NCI-H2171 (cell line): ENCODE measurements at places on chromosomes 11 and 22.
A peak's percentile ranks its signal among the peaks of the same experiment; 100 is the strongest.

DNA sequence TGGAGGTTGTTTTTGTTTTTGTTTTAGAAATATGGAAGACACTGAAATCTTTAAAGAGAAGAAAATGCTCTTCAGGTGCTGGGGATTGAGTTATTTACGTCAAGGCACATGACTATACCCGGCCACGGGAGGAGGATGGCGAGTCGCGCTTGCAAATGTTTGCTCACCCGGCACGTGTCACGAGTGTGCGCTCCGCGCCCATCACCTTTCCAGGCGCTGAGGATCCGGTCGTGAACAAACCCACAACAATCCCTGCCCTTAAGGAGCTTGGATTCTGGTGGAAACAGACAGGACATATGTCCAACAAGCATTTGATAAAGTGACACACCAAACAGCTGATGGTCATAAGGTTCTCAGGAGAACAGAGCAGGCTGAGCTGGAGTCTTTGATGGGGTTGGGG, 715.5 kb downstream of the BRD1 start:
- DNase-seq: no peak

GRCh38 chr11:22336587-22336986, 1.6 kb upstream of the SLC17A6 start:
- no peak for DNase-seq

- DNase-seq: no peak
Measured at GRCh38 chr11:36395978-36396736, 100.1 kb downstream of the PRR5L start.

GRCh38 chr11:9616858-9617257, 43.4 kb downstream of the WEE1 start:
- no peak for DNase-seq

GRCh38 chr11:17651681-17652080, 67.7 kb upstream of the MYOD1 start:
- DNase-seq: peak; percentile 5

DNA sequence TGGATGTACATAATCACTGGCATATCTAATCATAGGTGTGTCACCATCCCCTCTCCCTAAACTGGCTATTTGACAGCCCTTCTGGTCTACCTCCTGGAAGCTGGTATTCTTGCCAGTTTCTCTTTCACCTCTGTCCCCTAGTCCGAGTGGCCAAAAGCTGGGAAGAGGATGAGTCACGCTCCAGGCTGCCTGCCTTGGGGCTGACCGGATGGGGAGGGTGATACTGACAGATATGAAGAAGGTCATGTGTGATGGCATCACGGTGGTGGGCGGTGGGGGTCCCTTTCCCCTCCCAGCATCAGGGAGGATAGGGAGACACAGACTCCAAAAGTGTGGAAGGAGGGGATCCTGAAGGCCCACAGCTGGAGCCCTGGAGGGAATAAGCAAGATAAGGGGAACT, 4.8 kb downstream of the OAF start:
- DNase-seq: no peak

DNA sequence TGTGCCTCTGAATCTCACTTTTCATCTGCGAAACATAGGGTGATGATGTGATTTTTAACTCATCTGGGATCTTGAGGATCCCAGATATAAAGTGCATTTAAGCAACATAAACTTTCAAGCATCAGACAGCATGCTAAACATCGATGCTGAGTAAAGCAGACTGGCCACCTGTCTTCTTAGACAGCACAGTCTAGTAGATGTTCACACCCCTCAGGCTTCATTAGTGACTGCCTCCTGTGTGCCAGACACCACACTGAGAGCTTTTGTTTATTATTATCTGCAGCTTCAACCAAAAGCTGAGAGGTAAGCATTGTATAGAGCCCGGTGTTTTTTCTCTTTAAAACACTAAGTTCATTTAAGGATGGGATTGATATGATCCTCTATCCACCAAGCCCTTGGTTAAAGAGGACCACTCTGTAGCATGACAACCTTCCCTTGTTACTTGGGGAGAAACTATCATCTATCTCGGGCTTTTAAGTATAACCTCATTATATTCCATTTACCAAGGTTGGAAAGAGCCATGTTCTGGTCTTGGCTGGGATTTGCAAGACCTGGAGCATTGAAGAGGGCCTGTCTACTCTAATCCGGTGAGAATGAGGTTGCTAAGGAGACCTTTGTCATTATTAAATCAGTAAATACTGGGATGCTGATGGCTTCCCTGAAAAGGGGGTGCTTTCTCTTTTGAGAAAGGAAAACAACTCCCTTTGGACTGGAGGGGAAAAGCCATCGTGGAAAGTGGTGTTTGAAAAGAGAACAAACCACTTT, 114.2 kb upstream of the SEZ6L start:
- no peak for DNase-seq

DNA sequence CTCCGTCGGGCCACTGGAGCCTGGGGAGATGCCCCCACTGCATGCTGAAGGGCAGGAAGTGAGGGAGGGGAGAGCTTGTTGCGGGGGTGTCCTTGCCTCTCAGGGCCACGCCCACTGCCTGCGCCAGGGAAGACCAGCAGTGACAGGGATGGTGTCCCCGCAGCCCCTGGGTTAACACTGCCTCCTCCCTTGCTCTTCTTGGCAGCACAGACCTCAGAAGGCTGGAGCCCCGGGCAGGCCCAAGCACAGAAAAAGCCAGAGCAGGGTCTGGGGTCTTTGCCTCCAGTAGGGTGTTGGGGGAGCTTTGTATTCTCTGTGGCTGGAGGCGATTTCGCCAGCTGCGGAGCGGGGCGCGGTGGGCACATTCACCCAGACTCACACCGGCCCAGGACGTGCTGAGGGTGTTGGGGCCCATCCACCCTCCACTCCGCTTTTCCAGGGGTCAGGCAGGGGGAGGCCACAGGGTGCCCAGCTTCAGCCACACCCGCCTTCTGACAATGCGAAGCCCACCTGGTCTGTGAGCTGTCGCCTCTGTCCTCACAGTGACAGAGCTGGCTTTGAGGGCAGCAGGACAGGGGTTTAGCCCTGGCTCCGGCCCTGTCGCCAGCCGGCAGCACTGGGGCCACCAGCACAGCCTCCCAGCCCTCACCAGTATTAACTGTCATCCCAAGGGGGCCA, 83.7 kb downstream of the CDKN1C start:
- no peak for DNase-seq

GRCh38 chr11:99960536-99960935, 726.6 kb upstream of the ARHGAP42 start:
- no peak for DNase-seq

GRCh38 chr22:29269731-29270474, 1.8 kb downstream of the EWSR1 start:
- no peak for DNase-seq

DNA sequence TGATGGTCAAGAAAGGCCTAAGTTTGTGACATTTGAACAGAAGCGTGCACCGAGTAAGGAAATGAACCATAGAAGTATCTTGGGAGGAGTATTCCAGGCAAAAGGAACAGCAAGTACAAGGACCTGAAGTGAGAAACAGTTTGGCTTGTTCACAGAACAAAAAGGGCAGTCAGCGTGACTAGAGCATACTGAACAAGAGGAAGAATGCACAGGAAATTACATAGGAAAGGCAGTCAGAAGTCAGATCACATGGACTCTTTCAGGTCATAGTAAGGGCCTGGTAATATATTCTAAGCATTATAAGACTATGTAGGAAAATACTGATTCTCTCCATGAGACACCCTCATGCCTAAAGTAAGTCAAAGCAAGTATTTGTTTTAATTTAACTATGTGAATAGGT, 52.3 kb upstream of the GAB2 start:
- no peak for DNase-seq
